Stimulated activated CD8-positive, alpha-beta memory T cell treated with anti-CD3 and anti-CD28 coated beads, Interleukin-15, amount 100 ng/mL, for 1 hour (primary cell): ENCODE measurements at places on chromosomes 6 and 20.

DNA sequence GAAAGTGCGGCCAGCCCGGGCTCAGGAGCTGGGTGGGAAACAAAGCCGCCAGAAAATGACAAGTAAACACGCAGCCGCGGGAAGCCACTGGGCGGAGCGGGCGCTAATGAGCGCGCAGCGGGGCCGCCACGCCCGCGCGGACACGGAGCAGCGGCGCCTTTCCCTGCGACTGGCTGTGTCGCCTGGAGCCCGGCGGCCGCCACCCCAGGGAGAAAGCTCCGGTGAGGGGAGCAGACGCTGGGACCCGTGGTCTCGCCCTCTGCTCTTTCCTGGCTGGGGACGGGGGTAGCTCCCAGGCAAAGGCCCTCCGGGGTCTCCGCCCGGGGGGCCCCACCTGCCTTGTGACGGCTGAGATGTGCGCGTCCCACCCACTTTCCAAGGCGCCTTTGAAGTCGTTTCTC is 54.9 kb downstream of the PRR18 start:
- no peak for DNase-seq

DNA sequence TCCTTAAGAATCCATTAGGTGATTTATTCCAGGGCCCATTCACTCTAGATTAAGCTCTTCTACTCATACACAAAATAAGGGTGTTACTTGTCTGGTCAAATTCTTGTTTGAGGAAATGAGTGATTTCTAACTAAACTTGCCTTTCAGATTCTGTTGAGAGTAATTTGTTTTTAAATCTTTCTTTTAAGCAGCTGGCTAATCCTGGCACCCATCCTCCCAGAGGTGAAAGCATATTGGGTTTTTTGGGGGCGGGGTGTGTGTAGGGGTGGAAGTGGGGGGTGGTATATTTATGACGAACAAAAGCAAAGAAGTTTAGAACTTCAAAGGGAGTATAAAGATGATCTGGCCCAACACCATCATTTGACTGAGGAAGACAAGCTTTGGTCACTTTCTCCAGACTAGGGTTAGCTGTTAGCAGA is 94.7 kb downstream of the RTN4IP1 start:
- DNase-seq = no peak

DNA sequence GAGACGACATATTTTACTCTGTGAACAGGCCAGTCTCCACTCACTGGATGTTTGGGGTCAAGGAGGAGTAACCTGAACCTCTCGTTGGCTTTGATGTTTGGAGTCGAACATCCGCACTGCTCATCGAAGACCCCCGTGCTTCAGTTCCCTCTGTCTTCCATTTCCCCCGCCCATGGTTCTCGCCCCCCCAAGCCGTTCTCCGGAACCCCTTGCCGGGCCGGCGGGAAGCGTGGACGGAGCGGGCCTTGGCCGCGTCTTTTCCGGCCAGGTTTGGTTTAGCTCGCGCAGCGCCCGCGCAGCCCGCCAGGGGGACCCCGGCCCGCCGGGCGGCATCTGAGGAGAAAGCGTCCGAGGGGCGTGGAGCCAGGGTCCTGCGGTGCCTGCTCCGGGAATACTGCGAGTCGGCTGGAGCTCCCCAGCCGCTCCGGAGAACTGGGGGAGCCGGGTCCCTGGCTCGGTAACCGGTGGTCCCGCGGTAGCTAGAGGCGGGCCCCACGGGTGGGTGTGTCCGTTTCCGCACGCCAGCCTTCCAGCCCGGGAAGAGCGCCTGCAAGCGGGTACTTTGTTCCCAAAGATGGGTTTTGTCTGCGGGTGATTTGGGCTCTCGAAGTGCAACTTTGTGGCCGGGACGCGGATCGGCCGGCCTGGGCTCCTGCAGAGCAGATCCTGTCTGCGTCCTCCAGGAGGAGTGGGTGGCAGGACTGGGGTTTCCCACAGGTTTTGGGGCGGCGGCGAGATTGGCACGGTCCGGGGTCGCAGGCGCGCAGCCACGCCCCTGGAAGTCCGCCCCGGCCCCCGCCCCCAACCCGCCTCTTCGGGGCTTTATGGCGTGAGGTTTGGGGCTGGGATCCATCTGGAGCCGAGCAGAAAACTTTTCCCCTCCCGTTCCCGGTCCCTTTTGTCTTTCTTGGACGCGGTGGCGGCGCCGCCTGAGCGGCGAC is at the start of gene TMEM200A:
TSS of gene TMEM200A (plus strand) at position 852 of the 941 bp plus-strand sequence. CDS start 74,406 bp downstream, outside the sequence.
- no peak for DNase-seq

- DNase-seq = no peak
Measured at GRCh38 chr6:160260367-160260766, 1.7 kb upstream of the SLC22A2 start.

GRCh38 chr6:30656513-30656912 is 9.6 kb downstream of the C6orf136 start:
- no peak for DNase-seq

DNA sequence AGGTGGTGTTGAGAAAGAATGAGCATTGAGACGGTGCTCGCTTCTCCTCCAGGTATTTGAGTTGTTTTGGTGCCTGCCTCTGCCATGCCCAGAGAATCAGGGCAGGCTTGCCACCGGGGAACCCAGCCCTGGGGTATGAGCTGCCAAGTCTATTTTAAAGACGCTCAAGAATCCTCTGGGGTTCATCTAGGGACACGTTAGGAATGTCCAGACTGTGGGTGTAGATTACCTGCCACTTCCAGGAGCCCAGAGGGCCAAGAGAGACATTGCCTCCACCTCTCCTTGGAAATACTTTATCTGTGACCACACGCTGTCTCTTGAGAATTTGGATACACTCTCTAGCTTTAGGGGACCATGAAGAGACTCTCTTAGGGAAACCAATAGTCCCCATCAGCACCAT is 28.3 kb downstream of the SAYSD1 start:
- DNase-seq = no peak

DNA sequence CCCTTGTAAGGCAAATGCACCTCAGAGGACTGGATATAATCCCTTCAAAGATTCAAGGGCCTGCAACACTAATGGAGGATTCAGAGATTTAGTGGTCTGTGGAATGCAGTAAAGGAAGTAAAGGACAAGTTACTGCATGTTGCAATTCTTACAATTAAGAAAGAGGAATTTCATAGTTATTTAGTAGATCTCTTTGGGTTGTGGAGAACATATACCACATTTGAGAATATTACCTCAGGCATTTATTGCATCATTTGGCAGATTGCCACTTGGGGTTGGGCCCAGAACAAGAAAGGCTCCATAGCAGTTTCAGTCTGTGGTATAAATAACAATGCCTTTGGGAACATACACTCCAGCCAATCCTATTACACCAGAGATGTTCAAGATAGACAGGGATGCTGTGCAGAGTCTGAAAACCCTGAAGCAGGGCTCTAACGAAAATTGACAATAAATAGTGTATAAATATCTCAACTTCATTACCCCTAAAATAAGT is 20.9 kb upstream of the EPM2A start:
- no peak for DNase-seq

DNA sequence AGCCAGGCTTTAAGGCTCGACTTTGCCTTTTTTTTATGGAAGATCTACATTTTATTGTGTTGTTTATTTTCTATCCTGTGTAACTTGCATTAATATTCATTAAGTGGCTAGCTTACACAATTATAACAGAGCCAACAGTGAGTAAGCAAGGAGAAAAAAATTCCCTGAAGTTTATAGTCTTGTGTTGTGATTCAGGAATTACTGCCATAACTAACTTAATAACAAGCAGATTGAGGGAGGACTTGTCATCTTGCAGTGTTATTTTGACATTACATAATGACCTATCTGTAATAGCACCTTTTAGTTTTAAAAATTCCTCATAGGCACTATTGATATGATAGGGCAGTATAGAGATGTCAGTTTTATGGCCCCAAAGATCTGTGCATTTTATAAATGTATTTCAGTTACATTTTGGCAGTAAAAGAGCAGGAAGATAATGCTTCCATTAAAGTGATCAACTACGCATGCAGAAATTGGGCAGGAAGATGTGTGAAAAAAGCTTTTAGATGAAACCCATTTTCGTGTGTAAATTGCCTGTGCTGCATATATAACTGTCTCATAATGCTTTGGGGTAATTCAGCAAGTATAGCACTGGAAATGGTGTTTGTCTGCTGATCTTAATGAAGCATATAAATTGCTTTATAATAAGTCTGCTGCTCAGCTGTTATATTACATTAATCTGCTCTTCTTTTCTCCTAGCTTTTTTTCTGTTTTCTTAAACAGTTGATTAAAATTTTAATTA is 123.0 kb downstream of the SMAP1 start:
- DNase-seq = no peak

DNA sequence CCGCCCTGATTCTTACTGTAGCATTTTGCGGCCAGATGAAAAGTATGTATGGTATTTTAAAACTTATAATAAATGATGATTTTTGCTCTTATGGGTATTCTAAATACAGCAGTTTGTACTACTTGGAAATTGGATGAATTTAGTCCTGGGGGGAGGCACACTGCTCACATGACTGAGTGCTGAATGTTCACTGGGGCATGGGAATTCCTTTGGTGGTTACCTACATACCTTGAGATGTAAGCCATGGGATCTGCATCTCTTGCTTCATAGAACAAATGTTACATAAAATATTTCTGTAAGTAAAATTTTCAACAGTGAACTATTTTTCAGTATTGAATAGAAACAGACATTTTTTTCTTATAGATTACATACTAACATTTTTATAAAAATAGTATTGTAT is 71.1 kb downstream of the FIG4 start:
- no peak for DNase-seq

GRCh38 chr20:50310673-50311051 is 120.0 kb downstream of the CEBPB start:
- DNase-seq = no peak

GRCh38 chr6:88760091-88760490 is 203.3 kb downstream of the RNGTT start:
- no peak for DNase-seq

- no peak for DNase-seq
Measured at GRCh38 chr6:52995913-52996645, 995 bp upstream of the GSTA4 start.

DNA sequence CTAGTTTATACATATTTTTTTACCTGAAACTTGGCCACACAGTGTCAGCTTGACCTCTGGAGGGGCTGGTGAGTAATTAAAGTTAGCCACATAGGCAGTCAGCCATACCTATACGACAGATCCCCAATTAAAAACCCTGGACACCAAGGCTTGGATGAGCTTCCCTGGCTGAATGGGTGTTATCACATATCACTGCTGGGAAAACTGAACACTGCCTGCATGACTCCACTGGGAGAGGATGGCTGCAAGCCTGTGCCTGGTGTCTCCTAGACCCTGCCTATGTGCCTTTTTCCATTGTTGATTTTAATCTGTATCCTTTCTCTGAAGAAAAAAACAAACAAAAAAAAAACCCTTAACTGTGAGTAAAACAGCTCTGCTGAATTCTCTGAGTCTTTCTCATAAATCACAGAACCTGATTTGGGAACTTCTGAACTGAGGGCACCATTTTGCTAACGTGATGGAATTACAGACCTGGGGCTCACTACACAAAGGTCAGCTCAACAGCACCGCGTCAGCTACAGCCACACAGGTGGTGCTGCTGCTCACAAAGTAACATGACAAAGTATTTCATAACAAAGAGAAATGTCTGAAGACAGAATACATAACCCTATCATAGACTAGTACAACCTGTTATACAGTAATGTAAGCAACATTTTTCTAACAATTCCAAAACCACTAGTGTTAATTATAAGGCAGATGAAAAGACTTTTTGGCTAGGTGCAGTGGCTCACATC is 97.0 kb downstream of the SLC23A2 start:
- DNase-seq = no peak

- no peak for DNase-seq
Measured at GRCh38 chr6:158972241-158973233, 27.5 kb downstream of the RSPH3 start.

DNA sequence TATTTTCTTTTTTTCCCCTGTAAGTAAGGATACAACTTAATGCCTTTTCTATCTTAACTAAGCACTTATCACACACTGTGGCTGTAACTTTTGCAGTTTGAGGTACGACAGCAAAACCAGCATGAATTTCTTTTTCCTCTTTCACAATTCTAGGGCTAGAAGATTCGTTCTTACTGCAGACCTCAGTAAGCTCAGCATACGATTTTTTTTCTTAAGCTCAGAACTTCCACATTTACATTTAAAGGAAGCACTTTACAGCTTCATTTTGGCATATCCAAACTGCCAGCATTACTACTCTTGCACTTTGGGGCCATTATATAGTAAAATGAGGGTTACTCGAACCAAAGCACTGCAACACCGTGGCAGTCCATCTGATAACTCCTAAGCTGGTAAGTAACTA is 889 bp upstream of the CHMP4B start:
- no peak for DNase-seq

- no peak for DNase-seq
Measured at GRCh38 chr6:87667032-87667431, 35.0 kb downstream of the AKIRIN2 start.

GRCh38 chr6:151242420-151242861 is 2.7 kb downstream of the AKAP12 start:
- no peak for DNase-seq

DNA sequence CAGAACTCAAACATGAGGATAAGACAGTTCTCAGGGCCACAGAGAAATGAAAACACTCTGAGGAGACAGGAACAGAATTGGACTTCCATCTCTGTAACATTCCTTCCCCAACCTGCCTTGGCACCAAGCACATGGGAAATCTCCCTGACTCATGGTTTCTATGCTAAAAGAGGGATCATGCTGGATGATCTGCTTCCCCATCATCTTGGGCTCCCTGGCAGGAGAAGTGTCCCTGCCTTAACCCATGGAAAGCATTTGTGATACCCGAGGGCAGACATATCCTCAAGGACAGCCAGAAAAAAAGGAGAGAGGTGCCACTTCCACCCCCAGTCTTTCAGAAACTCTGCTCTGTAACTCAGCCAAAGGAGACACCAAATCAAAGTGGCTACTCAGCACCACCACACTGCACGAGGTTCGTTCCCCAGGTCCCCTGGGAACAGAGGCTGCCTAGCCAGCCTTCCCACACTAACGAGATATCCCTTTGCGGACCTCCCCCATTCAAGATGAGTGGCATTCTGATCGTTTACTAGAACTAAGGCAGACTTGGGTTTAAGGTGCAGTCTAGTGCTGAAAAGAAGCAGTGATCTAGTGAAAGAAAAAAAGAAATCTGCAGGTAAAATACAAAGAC is 34.8 kb downstream of the BLOC1S5 start:
- DNase-seq = no peak

- no peak for DNase-seq
Measured at GRCh38 chr20:19757487-19758132, 448 bp upstream of the RIN2 start.

GRCh38 chr6:14059791-14060436 is 57.7 kb upstream of the CD83 start:
- no peak for DNase-seq

DNA sequence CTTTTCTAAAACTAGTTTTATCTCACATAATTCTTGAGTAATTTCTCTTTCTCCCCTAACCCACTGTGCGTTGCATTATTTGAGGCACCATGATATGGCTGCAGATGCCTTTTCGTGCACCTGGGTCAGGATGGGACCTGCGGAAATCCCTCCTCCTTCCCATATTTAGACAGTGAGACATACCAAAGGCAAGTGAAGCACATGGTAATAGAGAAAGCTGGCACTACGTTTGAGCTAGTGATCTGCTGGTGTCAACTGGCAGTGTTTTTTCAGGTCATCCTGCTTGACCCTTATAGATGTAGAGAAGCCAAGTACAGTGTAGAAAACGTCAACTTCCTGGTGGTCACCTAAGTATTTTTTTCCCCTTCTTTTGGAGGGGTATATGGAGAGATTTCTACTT is 71.7 kb downstream of the FOXO3 start:
- DNase-seq = no peak
